ENCODE measurements at places on chromosomes 3 and 15.

GRCh38 chr15:101124731-101125451, 127.0 kb downstream of the CHSY1 start:
- H3K4me1 ChIP-seq = peaks cover 20% of the 10 kb centered on the region
- DNase-seq = no peak
- no peak overlapping the region for H3K27ac ChIP-seq
- H3K27me3 ChIP-seq = no peaks in the 10 kb centered on the region
- H3K36me3 ChIP-seq = no peaks in the 10 kb centered on the region

DNA sequence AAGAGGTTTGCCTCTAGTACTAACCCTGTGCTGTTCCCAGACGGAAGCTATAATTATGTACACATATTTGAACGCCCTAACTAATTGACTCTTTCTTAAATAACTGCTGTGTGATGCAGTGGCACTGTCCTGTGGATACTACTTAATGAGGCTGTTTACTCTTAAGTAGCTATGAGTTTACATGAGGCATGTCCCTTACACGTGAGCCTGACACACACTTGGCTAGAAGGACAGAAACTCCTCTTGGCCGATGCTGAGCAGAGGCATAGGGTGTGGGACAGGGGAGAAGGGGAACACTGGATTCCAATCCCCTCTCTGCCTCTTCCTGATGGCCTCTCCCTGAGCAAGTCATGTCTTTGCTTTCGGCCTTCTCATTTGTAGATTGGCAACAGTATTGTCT, 21.9 kb downstream of the EHD4 start:
- H3K4me1 ChIP-seq = peaks cover 7% of the 10 kb centered on the region
- no peak overlapping the region for H3K4me3 ChIP-seq
- peak overlapping the region; percentile 78 for H3K27ac ChIP-seq
- peaks cover 9% of the 10 kb centered on the region for H3K36me3 ChIP-seq

- no peak overlapping the region for H3K27ac ChIP-seq
- H3K36me3 ChIP-seq = peaks cover 21% of the 10 kb centered on the region
- DNase-seq = no peak
- H3K27me3 ChIP-seq = peaks cover 10% of the 10 kb centered on the region
- peaks cover 8% of the 10 kb centered on the region for H3K4me1 ChIP-seq
- no peak overlapping the region for H3K4me3 ChIP-seq
Measured at GRCh38 chr3:185830018-185830797, 5.4 kb upstream of the IGF2BP2 start.

DNA sequence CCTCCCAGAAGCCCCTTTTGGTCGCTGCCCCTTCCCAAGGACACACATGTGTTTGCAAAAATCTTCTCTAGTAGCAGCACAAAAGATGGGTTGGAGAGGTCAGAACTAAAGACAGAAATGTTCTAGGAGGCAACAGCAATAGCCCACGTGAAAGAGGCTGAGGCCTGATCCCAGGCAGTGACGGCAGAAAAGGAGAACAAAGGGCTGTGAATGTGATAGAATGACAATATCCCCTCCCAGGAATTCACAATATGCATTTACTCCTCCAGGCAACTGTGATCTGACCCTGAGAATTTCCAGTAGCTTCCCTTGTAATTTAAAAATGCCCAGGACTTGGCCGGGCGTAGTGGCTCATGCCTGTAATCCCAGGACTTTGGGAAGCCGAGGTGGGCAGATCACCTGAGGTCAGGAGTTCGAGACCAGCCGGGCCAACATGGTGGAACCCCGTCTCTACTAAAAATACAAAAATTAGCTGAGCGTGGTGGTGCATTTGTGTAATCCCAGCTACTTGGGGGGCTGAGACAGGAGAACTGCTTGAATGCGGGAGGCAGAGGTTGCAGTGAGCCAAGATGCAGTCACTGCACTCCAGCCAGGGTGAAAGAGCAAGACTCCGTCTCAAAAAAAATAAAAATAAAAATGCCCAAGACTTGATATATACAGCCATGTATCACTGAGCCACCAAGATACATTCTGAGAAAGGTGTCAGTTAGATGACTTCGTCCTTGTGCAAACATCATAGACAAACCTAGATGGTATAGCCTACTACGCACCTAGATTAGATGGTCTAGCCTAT, 43.6 kb upstream of the PIAS1 start:
- H3K27me3 ChIP-seq = no peaks in the 10 kb centered on the region
- peak; percentile 80 for DNase-seq
- no peak overlapping the region for H3K4me3 ChIP-seq
- no peak overlapping the region for H3K27ac ChIP-seq
- 0 out of 2 replicates have a peak, but pooled peaks cover 3% of the 10 kb centered on the region for H3K36me3 ChIP-seq

DNA sequence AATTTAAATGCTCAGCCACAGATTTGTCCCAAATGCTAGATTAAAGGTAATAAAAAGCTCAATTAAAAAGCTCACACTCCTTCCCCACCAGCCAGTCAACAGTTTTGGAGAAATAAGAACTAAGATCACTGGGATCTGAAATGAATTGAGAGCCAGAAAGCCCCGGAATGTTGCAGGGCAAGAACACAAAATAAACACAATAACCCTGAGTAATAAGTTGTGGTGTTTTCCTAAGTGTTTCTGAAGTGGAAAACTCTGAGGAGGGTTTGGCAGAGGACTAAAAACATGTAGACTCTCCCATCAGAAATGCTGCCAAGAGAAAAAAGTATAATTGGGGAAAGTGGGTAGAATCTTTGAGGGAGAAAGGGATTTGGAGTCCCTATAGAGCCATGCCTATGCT, 127.8 kb downstream of the ABI3BP start:
- no peaks in the 10 kb centered on the region for H3K27me3 ChIP-seq
- peaks cover 6% of the 10 kb centered on the region for H3K4me1 ChIP-seq
- H3K27ac ChIP-seq = no peak overlapping the region
- DNase-seq = no peak

- no peaks in the 10 kb centered on the region for H3K27me3 ChIP-seq
- no peak overlapping the region for H3K27ac ChIP-seq
- DNase-seq = peak; percentile 23
- no peak overlapping the region for H3K4me3 ChIP-seq
Measured at GRCh38 chr3:70840106-70840870, 527.9 kb upstream of the MDFIC2 start.

Data from GM23338 (cell line).